Progenitor cell of endocrine pancreas (in vitro differentiated cells): ENCODE measurements at places on chromosomes 16 and 17. TPM values are rescaled to one million over a fixed set of nuclear protein-coding genes. Genes with fewer than 3 reads are reported as not detected.

GRCh38 chr17:4853208-4853671, 20.1 kb downstream of the MINK1 start:
- DNase-seq = no peak

DNA sequence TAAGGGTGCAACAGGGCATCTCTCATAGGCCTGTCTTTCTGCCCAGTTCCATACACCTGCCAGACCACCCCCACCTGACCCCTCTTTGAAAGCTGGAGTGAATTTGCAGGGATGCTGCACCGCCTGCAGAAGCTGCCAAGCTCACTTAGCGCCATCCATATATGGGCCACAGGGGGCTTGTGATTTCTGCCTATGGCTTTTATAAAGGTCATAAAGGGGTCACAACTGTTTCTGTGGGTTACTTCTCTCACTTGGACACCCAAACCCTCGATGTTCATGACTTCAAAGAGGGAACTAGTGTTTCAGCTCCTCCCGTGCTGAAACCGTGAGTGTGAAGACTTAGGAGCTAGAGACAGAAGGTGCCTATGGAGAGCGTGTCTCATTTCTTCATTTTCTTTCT, 23.9 kb upstream of the MEAK7 start:
- no peak for DNase-seq

- no peak for DNase-seq
Observed at GRCh38 chr16:57870753-57871454, 68.6 kb upstream of the KIFC3 start.

The ZSCAN10 gene
- total RNA-seq = 0.33 and 0.34 TPM in 2 replicates

The GPR142 gene
- 6.0 and 6.6 TPM in 2 replicates for total RNA-seq
